ENCODE measurements at places on chromosomes 5 and 9.

- DNase-seq = no peak
Observed at GRCh38 chr9:131017067-131017466, 8.1 kb downstream of the LAMC3 start.

GRCh38 chr5:139138809-139139208 is 59.4 kb downstream of the SIL1 start:
- no peak for DNase-seq

DNA sequence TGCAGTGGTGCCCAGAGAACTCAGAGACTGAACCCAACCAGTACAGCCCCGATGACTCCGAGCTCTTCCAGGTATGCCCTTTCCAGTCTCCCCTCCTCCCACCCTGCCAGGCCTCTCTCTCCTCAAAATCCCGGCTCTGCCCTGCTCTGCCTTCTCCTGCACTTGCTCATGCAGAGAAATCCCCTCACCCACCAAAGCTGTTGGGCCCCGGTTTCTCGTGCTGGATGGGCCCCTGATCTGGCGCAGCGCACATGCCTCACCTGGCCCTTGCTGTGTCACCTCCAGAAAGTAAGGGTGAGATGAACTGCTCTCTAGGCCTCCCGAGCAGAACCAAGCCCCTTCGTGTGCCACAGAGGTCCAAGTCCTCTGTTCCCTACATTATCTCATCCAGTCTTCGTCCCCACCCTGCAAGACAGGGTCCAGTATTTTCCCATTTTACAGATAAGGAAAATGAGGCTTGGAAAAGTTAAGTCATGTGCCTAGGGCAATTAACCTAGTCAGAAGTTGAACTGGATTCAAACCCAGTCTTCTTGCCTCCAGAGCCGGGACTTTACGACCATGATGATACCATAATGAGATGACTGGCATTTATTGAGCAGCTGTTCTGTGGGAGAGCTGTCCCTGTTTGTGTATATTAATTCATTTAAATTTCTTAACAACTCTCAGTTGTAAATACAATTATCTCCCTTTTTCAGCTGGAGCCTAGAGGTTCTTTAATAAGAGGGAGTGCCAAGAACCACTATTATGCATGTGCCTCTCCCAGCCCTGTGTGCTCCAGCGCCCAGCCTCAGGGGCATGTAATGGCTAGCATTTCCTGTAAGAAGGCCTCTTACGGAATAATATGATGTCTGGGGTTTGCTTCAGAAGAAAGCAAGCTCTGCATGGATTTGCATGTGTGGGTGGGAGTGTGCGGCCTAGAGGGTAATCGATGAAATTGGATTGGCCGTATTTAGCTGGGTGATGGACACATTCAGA is 90.7 kb downstream of the PPARGC1B start:
- no peak for DNase-seq

DNA sequence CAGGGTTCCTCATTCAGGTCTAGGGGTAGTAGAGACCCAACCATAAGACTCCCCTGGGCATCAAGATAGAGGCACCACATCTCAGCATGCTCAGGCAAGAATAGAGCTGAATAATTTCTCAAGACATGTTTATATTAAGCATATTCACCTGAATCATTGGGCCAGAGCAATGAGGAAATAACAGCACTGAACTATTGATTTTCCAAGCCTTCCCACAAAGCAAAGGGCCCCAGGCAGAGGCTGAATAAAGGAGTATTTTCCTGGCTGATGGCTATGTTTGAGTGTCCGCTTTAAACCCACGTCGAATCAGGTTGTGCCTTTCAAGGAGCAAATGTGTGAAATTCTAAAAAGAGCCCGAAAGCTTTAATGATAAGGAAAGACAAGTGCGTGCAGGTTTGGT is 129.2 kb downstream of the HSD17B3 start:
- DNase-seq = no peak

DNA sequence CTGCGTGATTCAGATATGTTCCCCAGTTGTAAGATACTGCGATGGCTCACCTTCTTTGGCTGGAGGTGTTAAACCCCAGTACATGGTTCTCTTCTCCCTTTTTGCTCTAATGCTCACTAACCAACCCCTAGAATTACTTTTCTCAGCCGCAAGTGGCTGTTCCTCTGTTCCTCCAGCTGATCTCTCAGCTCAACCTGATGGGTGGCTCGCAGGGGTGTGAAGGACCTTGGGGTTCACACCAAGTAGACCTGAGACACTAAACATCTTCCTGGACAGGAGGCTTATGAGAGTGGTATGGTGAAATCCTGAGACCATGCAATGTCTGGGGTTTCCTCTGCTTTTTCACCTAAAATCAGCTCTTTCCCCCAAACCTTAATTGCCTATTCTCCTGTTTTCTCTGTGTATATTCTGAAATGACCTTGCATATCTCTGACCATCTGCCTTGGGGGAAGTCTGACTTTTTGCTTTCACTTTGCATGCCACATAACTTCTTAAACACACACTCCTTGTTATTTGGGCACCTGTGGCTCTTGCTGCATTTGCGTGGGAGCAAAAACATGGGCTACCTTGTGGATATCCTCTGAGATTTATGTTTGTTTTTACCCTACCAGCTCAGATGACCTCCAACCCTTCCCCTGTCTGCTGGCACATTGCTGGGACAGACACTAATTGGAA is 15.9 kb upstream of the IFNA14 start:
- DNase-seq = no peak

- no peak for DNase-seq
Observed at GRCh38 chr5:111697881-111698757, 58.9 kb downstream of the NREP start.

All from stimulated activated CD8-positive, alpha-beta memory T cell treated with anti-CD3 and anti-CD28 coated beads, Interleukin-15, amount 100 ng/mL, for 48 hours (primary cell).